Mesothelial cell of epicardium (in vitro differentiated cells): ENCODE measurements at places on chromosomes 4 and X.

DNA sequence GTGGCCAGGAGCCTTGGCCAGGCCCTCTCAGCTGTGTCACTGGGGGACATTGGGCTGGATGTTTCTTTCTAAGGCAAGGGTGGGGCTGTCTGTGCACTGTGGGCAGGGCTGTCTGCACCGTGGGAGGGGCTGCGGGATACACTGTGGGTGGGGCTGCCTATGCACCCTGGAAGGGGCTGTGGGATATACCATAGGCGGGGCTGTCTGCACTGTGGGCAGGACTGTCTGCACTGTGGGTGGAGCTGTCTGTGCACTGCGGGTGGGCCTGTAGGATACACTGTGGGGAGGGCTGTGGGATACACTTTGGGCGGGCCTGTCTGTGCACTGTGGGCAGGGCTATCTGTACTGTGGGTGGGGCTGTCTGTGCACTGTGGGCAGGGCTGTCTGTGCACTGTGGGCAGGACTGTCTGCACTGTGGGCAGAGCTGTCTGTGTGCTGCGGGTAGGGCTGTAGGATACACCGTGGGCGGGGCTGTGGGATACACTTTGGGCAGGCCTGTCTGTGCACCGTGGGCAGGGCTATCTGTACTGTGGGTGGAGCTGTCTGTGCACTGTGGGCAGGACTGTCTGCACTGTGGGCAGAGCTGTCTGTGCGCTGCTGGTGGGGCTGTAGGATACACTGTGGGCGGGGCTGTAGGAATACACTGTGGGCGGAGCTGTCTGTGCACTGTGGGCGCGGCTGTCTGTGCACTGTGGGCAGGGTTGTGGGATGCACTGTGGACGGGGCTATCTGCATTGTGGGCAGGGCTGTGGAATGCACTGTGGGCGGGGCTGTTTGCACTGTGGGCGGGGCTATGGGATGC lies 31.1 kb downstream of the ACOX3 start:
- DNase-seq: no peak

DNA sequence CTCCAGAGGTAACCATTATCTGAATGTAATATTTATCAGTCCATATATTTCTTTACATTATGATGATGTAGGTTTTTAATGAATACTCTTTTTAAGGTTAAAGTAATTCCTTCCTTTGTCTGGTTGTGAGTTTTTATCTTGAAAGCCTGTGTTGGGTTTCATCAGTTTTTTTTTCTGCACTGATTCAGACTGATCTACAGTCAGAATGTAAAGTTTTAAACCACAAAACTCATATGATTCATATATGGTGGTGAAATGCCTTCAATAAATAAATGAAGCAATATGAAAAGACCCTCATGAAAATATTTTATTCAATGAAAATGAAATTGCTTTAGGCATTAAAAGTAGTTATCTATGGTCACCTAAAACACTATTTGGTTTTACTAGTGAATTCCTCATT lies 47.1 kb downstream of the SORBS2 start:
- no peak for DNase-seq

- DNase-seq: no peak
Measured at GRCh38 chr4:2150076-2150475, 90.9 kb downstream of the NAT8L start.

GRCh38 chr4:105113800-105114199 lies 32.9 kb upstream of the TET2 start:
- no peak for DNase-seq

DNA sequence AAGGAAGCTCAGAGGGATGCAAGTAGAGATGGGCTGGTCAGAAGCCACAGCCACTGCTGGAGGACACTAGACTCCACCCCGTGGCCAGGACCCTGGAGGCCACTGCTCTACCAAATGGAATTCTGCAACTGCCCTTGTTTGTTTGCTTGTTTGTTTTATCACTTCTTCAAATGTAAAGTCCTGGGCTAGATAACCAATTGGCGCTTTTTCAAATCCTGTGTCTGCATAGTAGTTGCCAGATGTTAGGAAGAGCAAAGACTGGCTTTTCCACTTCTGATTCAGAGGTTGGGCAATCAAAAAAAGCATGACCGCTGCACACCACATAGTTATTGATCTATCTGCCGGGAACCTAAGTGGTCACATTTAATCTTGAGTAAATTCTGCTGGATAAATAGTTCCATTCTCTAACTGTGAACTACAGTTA lies 255.2 kb upstream of the SFRP2 start:
- DNase-seq: no peak

DNA sequence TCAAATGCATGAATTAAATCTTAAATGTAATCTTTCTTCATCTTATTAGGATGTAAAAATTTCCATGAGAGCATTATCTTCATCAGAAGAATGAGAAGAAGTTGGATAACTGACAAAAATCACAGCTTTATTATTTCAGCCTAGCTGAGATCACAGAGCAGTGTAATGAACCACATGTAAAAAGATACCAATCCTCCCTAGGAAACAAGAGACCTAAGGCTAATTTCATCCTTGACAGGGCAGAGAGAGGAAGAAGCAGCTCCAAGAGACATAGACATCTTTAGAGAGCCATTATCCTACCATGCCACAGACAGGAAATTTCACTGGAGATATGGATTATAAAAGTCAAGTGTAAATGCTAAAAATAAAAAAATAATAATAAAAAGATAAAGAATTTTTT lies 40.9 kb upstream of the IL15 start:
- no peak for DNase-seq

DNA sequence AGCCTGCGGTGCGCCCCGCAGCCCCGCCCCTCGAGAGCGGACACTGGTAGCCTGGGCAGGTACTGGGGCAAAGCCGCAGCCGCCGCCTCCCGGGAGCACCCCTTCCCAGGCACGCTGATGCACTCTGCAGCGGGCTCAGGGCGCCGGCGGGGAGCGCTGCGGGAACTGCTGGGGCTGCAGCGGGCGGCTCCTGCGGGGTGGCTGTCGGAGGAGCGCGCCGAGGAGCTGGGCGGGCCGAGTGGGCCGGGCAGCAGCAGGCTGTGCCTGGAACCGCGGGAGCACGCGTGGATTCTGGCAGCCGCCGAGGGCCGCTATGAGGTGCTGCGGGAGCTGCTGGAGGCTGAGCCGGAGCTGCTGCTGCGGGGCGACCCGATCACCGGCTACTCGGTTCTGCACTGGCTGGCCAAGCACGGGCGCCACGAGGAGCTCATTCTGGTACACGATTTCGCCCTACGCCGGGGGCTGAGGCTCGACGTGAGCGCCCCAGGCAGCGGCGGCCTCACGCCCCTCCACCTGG lies 401 bp downstream of the SOWAHD start:
- peak; percentile 56 for DNase-seq

- DNase-seq: no peak
Measured at GRCh38 chr4:88158038-88158488, 376 bp downstream of the ABCG2 start.

GRCh38 chrX:22237479-22237878 lies 35.2 kb upstream of the CBLL2 start:
- DNase-seq: no peak

DNA sequence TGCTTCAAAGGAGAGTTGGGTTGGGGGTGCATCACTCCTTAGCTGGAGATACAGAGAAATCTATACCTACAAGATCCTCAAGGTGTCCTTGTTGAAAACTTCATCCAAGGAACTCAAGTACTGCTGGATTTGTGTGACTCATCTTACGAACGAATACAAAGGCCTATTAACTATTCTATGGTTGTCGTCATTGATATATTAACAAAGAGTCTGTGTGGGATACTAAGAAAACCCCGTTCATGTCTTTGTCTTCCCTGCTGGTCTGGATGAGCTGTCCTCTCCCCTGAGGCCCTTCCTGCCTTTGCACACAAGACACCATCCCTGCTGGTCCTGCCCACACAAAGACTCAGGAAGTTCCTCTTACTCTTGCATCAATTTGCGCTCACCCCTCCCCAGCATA lies 54.9 kb upstream of the IRF2 start:
- no peak for DNase-seq

- no peak for DNase-seq
Measured at GRCh38 chr4:173912384-173912783, 371.1 kb downstream of the FBXO8 start.

- DNase-seq: no peak
Measured at GRCh38 chr4:66633477-66633876, 911.8 kb downstream of the CENPC start.

DNA sequence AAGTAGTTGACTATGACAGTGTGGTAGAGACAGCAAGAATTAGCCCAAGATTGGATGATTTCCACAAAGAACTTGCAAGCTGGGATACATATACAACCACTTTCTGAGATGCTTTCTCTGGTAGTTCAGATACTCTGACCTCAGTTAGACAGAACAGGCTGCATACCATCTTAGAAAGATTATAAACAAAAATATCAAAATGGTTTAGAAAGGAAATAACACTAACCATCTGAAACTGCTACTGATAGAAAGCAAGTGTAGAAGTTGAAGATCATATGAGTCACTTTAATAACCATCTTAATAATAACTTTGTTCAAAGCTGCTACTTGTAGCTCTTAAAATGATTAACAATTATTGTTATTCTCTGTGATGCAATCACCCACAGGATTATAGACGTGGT lies 255.4 kb upstream of the TTC29 start:
- no peak for DNase-seq

DNA sequence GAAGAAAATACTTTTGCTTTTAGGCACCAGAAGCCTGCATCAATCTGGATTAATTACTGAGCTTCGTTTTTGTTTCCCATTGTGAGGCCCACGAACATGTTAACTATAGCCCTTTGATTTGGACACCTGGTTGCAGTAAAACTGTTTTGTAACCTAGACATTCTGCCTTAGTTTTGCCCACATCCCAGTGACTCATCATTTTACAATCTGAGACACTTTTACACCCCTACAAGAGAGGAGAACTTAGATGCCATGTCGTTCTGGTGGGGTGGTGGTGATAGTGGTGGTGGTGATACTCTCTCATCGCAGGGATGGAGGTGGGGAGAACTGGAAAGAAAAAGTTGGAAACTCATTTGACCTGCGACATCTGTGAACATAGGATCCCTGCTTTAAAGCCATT lies 1257.2 kb downstream of the ADGRL3 start:
- DNase-seq: no peak

- no peak for DNase-seq
Measured at GRCh38 chrX:72094894-72095293, 36.8 kb downstream of the RTL5 start.

GRCh38 chr4:105060628-105061027 lies 86.0 kb upstream of the TET2 start:
- no peak for DNase-seq

DNA sequence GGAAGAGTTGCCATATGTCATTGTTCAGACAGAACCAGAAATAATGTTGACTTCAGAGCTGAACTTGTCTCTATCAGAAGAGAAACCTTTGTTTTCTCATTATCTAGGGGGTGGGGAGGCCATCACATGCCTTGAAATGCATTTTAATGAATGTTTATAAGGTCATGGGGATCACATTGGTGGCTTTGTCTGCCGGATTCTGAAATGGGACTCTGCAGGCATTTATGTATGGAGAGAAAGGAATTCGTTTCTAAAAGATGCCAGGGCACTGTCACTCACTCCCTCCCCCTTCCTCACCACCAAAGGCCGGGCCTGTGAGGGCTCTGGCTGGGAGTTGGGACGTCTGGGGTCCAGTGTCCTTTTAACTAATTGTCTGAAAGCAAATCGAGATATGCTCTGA lies 102.2 kb downstream of the MAMLD1 start:
- no peak for DNase-seq

DNA sequence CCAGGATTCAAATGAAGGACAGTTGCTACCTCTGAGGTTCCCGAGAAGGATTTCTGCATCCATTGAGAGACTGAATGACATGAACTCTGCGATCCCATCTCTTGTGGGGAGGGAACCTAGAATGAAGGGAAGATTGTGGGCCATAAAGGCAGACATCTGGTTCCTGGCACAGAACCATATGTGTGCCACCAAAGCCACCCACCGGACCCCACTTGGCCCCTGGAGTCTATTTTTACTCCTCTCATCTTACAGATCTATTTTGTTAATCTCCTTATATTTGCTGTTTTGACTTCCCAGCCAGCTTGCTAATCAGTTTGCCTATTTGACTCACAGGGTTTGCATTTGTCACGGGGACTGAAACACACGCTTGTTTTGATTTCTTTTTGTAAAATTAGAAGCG lies 7.3 kb downstream of the SOD3 start:
- DNase-seq: no peak

DNA sequence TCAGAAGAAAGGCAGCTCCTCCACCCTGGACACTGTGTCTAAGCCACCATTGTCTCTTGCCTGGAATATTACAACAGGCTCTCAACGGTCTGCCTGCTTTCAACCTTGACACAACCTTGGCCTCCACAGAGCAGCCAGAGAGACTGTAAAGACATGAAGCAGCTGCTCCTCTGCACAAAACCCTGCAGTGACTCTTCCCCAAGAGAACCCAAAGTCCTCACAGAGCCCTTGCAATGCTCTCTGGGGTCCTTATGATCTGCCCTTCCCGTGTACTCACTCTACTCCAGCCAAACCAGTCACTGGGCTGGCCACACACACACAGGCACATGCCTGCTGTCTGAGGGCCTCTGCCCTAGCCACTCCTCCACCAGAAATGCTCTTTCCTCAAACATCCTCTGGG lies 75.9 kb upstream of the CPEB2 start:
- DNase-seq: no peak

DNA sequence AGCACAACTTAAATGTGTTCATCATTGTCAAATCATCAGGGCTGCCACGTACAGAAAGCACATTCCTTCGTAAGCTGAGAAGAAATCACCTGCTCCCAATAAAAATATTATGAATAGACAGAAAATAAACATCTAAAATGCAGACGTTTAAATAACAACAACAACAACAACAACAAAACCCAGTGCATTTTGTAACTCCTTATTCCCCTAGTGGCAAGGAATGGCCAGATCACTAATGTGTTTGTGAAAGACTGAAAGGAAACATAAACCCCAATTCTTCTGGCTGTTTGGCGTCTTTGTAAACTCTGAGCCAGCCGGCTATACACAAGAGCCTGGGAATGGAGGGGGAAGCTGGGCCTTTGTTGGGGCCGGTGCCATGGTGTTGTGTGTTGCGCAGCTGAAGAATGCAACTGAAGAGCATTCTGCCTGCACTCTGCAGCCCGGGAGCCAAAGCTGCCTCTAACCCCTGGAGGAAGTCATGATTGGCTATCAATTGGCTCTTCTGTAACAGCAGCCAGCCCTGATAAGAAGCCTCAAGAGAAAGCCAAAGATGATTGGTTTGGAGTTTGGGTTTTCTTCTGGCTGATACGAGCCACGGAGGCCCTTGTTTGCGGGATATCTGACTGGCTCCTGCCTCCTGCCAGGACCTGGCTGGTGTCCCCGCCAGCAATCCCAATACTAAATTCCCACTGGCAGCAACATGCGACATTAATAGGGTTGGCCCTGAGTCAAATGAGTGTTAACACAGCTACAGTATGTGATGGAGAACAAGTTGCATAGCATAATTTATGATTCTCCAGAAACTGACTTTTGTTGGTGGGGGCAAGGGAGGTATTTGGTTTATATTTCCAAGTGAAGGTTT lies 89.7 kb upstream of the TFDP3 start:
- no peak for DNase-seq

DNA sequence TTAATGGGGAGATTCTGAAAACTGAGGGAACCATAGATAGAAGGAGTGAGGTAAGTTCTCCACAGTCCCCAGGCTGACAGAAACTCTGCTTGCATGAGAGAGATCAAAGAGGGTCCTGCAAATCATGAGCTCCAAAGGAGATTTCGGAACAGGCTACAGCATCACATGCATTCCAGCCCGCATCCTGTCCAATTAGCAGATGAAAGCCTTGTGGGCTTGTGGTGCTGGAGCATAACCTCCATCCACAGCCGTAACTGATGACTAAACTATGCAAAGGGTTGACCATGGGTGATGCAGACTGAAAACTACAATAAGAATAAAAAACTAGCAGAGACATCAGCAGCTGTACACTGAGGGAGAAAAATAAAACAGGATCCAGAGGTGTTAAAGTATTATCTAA lies 654.5 kb downstream of the TLL1 start:
- DNase-seq: no peak
